ENCODE measurements at places on chromosomes 12 and 14. TPM values are rescaled to one million over a fixed set of nuclear protein-coding genes. Genes with fewer than 3 reads are reported as not detected.

Gene SDR9C7
- total RNA-seq = 0.23 TPM

Gene TC2N
- total RNA-seq = 25.1 TPM

Gene CLEC2A
- not detected for total RNA-seq

Gene JAG2
- total RNA-seq = 29.5 TPM

Gene BCL2L14
- total RNA-seq = not detected

Gene ABHD4
- 6.9 TPM for total RNA-seq

Gene JPH4
- 50.3 TPM for total RNA-seq

Gene TPPP2
- not detected for total RNA-seq

Gene NRIP2
- 0.23 TPM for total RNA-seq

Gene SPIC
- not detected for total RNA-seq

Gene GALNT6
- 0.23 TPM for total RNA-seq

Gene PNN
- 49.1 TPM for total RNA-seq

Gene KCNA1
- 6.7 TPM for total RNA-seq

Gene B3GNT4
- 8.5 TPM for total RNA-seq

Gene GDF3
- total RNA-seq = not detected

Gene IRF2BPL
- 46.8 TPM for total RNA-seq

All from diencephalon (tissue), 1 donor.